T-helper 1 cell (primary cell): ENCODE measurements at places on chromosomes 2 and 18.

DNA sequence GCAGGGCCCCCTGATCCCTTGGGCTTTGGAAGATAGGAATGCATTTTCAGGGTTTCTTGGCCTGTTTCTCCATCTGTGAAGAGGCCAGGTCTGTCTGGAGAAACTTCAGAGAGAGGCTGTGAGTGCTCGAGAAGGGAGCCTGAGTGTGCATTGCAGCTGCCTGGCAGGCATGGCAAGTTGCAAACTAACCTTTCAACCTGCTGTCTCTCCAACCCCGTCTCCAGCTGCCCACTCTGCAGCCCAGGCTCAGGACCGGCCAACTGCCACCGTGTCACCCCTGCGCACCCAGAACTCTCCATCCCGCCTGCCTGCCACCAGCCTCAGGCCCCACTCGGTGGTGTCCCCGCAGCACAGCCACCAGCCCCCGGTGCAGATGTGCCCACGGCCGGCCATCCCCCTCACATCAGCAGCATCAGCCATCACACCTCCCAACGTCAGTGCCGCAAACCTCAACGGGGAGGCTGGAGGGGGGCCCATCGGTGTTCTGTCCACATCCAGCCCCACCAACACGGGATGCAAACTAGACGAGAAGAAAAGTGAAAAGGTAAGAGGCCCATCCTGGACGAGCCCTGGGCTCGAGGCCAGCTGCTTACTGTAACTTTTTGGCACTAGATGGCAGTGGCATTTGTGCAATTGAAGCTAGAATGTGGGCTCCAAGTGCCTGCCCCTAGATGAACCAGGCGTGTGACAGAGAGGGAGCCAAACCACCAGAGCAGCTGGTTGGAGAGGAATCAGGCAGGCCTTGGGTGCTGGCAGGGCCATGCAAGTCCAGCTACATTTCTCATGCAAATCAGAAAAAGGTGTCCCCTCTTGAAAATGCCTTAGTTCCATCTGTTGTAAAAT is 164.6 kb downstream of the SEPTIN10 start:
- DNase-seq, result no peak

DNA sequence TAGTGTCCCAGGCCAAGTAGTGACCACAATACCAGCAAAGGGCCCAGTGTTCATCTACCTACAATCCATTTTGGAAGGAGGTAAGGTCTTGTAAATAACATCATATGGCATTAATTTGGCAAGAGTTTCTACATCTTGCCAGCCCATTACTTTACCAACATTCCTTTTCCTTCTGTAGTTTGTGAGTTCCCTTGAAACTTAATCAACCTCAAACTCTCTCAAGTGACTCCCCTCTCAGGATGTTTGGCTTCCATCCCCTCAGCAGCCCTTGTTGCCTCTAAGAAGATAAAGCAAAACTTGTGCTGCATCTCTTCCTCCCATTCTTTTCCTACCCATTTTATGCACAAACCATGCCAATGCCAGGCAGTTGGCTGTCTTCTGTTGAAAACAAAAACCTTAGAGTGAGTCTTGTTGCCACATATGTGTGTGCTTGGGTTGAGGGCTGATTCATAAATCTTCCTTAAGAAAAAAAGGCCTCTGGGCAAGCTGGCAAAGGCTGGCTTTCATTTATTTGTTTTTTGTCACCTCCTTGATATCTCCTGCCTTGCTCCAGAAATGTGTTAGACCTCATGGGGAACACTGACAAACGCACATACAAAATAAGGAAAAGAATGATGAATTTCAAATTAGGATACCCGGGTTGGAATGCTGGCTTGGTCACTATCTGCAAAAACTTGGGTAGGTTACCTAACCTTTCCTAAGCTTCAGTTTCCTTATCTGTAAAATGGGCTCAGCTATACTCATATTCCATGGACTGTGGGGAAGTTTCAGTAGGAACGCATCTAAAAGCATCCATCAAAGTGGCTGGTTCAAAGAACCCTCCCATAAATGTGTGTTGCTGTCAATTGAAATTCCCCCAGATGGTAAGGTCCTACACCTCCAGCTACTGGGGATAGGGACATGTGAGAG is 29.4 kb upstream of the ST3GAL5 start:
- DNase-seq, result no peak

DNA sequence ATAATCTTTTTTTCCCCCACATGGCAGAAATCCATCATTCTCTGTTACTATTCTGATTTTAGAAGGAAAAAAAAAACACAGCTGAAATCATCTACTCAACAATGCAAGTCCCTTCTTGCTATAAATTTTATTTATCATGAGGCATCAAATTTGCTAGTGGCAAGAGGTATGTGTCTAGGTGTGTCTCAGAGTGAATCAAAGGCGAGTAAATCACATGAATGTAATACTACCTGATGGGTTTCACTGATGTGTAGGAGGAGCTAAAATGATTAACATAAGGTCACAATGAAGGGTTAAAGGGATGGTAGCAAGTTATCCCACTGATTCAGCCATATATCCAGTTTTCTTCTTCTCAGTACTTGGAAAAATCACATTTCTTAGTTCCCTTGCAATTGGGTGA is 24.5 kb upstream of the PELI1 start:
- no peak for DNase-seq

- DNase-seq, result no peak
Measured at GRCh38 chr18:9817725-9818422, 67.9 kb upstream of the TXNDC2 start.

- DNase-seq, result no peak
Measured at GRCh38 chr2:8452979-8453903, 228.6 kb upstream of the ID2 start.

DNA sequence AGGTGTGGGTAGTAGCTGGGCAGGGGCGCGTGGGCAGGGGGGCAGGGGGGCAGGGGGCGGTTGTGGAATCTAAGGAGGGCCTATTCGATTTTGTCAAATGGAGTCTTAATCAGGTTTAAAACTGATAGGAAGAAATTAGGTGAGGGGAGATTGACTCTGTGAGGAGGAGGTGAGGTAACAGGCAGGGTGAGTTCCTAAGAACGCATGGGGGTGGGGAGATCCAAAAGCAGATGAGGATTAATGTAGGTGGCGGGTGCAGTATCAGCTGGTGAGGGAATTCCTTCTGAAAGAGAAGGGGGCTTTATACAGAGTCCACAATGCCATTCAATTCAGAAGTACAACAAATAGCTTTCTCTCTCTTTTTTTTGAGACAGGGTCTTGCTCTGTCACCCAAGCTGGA is 72.7 kb downstream of the CAB39 start:
- DNase-seq, result no peak

- no peak for DNase-seq
Measured at GRCh38 chr2:217988840-217989204, 14.0 kb downstream of the TNS1 start.

DNA sequence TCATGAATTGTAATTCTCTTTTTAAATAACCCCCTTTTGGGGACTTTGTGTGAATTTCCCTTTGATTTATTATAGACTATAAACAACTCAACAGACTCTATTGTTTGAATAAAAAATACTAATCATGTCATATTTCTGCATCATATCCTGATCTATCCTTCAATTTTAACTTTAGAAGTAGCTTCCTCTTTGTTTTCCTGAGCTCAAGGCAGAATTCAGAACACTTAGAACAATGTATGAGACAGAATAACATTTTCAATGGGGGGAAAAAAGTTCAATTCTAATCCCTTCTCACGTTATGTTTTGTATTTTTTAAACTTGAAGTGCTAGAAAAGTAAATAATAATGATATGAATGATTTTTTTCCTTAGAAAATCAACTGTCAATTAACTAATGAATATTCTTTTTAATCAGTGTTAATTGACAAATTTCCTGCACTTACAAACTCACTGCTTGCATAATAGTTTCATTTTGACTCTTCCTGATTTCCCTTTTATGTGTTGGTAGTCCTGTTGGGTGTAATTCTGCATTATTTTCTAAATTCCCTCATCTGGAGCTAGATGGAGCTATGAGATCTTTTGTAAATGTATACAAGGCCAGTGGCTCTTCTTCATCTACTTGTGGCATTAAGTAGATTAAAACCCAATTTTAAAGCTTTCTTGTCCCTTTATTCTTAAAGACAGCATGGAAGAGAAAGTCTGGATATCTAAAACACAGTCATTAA is 326.1 kb downstream of the PARD3B start:
- DNase-seq, result no peak

DNA sequence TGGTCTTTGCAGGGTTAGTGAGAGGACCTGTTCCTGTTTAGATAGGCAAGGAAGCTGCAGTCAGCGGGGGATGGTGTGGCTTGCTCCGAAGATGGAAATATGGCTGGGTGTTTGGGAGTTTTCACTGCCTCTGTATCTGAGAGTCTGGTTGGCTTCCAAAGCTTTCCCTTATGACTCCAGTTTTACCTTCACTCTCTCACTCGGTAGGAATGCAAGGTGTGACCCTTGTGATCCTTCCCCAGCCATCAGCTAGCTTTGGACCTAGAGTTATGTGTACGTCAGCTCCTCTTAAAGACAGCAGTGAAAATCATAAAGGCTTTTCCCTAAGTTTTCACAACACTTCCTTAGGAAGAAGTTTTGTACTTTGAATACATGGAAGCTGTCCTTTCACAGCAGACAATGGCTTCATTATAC is 35.5 kb upstream of the TMEM87B start:
- DNase-seq, result no peak

DNA sequence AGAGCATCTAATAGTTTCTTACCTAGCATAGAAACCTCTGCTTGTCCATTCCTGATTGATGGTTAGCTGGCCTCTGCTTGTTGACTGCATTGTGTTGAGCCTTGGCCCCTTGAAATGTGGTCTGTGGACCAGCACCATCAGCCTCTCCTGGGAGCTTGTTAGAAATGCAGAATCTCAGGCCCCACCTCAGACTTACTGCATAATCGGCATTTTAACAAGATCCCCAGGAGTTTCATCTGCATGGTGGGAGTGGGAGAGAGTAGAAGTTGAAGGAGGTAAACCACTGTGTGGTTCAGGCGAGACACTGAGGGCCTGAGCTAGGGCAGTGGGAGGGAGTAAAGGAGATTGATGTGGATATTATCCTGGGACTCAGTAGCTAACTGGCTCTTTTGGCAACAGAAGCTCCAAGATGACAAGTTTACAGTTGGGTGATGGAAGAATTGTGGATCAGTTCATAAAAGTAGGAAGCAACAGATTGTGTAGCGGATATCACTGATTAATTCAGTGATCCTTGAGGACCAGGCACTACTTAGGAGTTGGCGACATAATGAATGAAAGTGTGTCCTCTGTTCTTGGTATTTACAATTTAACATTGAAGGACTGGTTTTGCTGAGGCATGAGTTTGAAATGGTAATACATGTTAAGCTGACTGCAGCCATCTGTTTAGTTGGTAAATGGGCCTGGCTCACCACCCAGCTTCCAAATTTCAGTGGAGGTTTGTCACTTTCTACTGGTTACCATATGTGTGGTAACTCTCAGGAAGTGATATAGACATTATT is 20.9 kb downstream of the PHLPP1 start:
- DNase-seq, result no peak

GRCh38 chr18:24736662-24737330 is 276.4 kb downstream of the HRH4 start:
- no peak for DNase-seq

DNA sequence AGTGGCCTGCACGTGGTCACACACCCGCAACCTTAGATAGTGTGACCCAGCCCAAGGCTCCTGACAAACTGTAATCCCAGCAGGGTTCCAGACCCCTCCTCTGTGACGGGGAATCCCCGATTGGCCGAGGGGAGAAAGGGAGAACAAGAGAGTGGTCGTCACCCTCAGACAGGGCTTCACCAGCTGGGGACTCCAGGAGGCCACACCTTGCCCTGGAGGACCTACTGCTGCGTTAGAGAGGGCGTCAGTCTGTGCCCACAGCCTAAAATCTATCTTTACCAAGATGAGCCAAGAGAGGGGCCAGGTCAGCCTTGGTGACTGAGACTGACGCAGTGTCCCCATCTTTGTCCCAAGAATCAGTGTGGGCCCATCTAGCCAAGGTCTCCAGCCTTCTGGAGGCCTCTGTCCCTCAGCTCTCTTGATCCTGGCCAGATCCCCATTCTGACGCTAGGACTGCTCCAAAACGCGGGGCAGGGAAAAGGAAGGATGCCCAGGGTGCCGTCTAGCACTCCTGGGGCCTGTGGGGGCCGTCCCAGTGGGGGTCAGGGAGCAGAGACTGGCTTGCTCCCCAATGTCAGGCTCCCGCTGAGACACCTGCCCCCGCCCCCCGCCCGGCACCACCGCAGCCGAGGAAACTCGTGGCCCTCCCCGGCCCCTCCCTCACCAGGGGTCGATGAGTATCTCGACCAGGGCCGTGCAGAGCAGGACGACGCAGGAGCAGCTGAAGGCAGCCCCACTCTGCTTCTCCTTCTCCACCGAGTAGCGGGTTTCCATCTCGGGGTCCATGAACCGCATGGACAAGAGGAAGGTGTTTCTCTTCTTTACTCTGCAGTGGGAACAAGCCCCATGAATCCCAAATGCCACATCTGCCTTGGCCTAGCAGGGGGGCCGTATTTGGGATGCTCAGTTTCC is 40.9 kb downstream of the CENPO start:
- no peak for DNase-seq
